Activated B cell treated with CpG ODN at 0.5 μM for 24 hours (primary cell): ENCODE measurements at places on chromosomes 16 and 17.

GRCh38 chr17:82838386-82839063, 1.3 kb downstream of the ZNF750 start:
- DNase-seq = no peak

- DNase-seq = no peak
These were observed 53.6 kb downstream of the NUP88 start for GRCh38 chr17:5365831-5366230.

DNA sequence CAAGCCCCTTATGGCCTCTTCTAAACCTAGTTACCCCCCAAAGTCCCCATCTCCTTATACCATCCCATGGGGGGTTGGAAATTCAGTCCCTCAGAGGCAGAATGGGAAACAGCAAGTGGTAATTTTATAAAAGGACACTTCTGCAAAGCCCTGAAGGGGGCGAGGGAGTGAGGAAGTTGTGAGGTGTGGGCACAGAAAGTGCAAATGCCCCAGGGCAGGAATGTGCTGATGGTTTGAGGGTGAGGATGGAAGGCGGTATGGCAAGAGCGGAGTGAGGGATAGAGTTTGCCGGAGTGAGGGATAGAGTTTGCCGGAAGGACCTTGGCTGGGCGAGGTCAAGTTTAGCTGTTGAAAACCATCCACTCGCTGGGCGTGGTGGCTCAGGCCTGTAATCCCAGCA, 52.7 kb downstream of the HAPSTR1 start:
- DNase-seq = no peak

DNA sequence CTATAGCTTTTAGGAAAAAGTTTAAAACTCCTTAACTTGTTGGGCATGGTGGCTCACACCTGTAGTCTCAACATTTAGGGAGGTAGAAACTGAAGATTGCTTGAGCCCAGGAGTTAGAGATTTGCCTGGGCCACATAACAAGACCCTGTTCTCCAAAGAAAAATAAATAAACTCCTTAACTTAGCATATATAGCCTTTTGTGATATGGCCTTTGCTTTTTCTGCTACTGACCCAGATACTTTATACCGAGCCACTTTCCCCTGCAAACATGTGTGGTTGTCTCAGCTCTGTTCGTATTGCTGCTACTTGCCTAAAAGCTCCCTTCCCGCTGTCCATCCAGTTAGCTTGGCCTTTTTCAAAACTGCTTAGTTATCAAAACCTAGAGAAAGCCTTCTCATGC, 51.0 kb downstream of the GAN start:
- DNase-seq = no peak

DNA sequence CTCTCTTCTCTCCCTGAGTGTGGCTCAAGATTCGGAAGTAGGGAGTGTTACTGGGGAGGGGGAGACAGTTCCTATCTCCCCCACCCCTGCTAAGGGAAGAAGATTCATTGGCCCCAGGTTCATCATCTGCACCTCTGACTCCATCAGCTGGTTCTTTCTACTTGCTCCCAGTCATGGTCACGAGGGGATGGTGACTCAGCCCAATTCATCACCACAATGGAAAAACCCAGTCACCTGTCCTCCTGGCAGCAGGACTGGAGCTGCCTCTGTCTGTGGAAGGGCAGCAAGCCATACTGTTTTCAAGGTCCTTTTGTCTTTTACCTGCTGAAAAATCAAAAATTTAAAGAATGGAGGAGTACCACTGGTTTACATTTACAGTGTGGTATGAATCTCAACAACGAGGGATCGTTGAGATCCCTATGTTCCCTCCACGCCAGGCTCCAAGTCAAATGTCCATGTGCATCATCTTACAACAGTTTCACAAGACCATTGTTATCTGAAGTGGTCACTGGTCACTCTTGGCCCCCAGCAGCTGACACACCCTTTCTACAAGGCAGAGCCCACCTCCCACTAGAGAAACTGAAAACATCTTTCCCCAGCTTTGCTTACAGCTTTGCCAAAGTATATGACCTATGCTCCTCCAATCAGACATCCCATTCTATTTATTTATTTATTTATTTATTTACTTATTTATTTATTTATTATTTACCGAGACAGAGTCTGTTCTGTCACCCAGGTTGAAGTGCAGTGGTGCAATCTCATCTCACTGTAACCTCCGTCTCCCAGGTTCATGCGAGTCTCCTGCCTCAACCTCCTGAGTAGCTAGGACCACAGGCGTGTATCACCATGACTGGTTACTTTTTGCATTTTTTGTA, 40.4 kb upstream of the NDRG4 start:
- no peak for DNase-seq

GRCh38 chr17:50625032-50625871, 9.4 kb upstream of the ABCC3 start:
- DNase-seq = no peak

DNA sequence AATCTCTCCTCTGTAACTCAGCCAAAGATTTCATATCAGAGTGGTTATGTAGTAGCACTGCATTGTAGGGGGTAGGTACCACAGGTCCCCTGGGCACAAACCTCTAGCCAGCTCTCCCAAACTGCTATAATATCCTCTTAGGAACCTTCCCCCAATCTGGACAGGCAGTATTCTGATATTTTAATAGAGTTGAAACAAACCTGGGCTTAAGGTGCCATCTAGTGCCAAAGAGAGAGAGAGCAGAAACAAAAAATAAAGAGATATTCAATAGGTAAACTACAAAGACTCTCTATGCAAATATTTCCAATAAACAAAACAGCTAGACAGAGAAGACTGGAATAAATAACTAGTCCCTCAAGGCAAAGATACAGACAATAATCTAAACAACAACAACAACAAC, 1070.0 kb downstream of the CDH11 start:
- no peak for DNase-seq

DNA sequence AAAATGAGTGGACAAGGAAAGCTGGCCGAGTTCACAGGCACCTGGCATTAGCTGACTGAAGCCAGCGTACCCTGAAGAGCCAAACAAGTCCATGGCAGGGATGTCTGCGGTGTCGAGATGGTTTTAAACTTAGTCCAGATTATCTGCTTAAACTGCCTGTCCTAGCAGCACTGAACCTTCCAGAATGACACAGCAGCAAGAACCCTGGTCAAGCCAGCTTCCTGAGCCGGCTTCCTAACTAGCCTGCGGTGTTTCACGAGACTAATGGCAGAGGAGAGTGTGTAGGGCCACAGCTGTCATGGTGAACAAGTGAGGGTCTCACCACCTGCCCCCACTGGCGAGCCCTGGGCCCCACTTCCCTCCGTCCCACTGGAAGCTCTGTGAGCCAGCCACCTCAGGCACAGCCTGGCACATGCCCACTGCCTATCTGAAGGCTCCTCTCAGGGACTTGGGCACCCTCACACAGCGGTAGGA, 28.8 kb upstream of the MTSS2 start:
- no peak for DNase-seq

- peak; percentile 85 for DNase-seq
These were observed 22.4 kb downstream of the C17orf75 start for GRCh38 chr17:32319548-32319905.

- no peak for DNase-seq
These were observed 584 bp downstream of the TCAP start for GRCh38 chr17:39665642-39666224.

DNA sequence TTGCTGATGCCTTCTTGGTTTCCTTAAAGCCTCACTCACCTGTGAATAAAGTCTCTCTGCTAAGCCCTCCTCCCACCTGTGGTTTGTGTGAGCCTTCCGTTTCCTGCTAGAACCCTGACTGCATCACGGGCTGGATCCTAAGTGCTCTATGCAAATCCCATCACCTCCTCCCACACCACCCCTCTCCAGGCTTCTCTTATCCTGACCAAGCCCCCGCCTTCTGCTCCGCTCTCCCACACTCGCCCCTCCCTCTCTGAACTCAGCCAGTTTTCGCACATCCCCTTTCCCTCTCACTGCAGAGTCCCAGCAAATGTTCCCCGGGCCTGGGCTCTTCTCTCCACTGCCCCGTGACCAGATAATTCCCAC, 51.8 kb downstream of the PIMREG start:
- no peak for DNase-seq

- DNase-seq = no peak
These were observed 2.8 kb downstream of the FAM171A2 start for GRCh38 chr17:44360826-44361225.

- DNase-seq = no peak
These were observed 7.8 kb downstream of the BFAR start for GRCh38 chr16:14640538-14640937.
